AG09309 (cell line): ENCODE measurements at places on chromosomes 16 and 17.

DNA sequence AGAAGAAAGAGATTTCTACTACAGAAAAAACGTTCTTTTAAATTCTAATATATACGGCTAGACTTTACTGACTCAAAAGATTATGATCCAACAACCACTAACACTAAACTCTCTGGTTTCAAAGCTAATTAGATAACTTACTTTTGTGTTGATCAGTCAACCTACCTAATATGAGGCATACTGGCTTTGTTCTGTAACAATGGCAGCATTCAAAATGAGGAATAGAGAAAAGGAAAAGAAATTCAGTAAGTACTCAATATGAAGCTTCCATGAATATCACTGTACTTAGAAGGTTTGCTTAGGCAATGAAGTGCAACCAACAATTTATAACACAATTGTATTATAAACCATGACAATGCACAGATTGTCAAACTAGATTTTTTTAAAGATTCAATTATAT is 430.5 kb upstream of the PMFBP1 start:
- DNase-seq = no peak

GRCh38 chr16:25253322-25253721 is 4.3 kb downstream of the ZKSCAN2 start:
- no peak for DNase-seq

DNA sequence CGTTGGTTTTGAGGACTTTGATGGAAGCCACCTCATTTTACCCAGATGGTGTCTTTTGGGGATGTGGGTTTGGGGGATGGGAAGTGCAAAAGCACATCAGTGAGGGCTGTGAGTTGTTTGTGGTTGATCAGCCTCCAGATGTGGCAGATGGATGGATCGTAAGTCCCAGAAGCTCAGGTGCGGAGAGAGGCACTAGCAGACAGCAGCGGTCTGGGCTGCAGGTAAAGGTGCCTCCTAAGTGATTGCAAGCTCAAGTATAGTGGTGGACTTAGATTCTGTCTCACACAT is 18.0 kb downstream of the HS3ST3B1 start:
- DNase-seq = no peak

DNA sequence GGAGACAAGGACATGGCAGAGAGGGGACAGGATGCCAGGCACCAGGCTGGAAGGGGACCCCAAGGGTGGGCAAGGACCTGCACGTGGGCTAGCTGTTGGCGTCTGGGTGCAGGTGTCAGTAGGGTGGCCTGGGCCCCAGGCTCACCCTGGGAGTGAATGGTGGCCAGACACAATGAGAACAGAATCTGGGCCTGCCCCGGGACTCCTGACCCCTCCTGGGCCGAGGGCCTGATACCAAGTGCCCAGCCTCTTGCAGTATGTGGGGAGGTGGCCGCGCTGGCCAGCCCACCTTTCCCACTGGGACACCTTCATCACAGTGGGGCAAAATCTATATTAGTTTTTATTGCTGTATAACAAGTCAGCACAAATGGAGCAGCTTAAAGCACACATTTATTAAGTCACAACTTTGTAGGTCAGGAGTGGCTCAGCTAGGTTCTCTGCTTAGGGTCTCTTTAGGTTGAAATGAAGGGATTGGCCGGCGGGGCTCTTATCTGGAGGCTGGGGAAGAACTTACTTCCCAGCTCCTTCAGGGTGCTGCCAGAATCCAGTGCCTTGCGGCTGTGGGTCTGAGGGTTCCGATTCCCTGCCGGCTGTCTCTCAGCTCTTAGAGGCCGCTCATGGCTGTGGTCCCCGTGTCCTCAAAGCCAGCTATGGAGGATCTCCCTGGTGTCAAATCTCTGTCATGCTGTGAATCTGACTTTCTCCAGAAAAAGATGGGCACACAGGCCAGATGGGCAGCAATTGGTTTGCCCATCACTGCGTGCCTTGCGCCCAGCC is 3.6 kb downstream of the PRSS33 start:
- no peak for DNase-seq

DNA sequence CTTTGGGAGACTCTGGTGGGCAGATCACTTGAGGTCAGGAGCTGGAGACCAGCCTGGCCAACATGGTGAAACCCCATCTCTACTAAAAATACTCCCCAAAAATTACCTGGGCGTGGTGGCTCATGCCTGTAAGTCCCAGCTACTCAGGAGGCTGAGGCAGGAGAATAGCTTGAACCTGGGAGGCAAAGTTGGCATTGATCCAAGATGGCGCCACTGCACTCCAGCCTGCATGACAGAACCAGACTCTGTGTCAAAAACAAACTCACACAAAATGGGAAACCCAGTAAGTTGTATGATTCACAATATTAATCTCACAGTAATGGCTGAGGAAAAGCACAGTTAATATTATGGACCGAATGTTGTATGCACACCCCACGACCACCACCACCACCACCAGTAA is 24.3 kb downstream of the WSB1 start:
- DNase-seq = no peak

DNA sequence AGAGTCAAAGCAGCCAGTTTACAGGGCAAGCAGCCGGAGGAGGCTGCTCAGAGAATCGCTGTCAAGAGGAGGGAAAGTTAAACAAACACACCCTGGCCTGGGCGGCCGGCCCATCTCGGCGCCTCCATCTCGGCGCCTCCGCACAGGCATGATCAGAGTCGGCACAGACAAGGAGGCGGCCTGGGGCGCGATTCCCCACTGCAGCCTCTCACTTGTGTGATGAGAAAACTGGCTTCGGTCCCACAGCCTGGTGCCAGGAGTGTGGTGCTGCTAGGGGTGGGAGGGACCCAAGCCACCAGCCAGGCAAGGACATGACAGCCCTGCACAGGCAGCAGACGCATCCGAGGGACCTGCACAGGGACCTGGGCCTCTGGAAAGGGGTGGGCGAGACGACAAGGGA is 17.7 kb downstream of the SLC38A10 start:
- DNase-seq = no peak

DNA sequence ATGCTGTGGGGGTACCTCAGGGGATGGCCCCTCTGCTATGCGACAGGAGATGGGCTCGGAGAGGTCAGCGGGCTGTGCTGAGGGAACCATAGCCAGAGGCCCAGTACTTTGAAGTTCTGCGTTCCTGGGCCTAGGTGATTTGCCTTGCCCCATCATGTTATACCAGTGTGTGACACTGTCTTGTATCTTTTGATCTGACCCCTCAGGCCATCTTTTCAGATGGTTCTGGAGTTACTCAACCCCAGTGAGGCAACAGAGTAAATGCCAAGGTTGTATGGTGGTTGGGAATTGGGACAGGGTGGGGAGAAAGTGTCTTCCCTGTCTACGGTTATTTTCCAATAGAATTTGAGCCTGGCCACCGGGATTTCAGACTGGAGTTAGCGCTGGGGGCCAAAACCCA is 8.5 kb downstream of the MSI2 start:
- DNase-seq = no peak

- DNase-seq = peak; percentile 95
Observed at GRCh38 chr17:10114931-10115535, 83.4 kb downstream of the GAS7 start.

- no peak for DNase-seq
Observed at GRCh38 chr17:17774009-17774881, 62.5 kb downstream of the SREBF1 start.

GRCh38 chr17:47995241-47995935 is 24.5 kb downstream of the CDK5RAP3 start:
- DNase-seq = no peak

DNA sequence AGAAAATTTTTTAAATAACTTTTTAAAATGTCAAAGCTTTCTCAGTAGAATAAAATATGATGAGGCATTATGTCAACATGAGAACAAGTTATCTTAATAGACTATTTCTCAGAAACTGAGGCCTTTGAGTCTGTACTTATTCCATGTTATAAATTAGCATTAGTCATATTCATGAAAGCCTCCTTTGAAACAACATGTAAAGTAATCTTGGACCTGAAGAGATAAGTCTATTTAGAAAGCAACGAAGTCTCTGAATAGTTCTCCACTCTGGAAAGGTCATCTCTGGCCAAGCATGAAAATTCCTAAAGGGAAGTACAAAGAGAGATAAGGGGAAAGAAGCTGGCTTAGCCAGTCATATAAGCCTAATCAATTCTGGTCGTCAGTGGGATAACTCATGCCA is 150.8 kb downstream of the CYB561 start:
- DNase-seq = no peak

DNA sequence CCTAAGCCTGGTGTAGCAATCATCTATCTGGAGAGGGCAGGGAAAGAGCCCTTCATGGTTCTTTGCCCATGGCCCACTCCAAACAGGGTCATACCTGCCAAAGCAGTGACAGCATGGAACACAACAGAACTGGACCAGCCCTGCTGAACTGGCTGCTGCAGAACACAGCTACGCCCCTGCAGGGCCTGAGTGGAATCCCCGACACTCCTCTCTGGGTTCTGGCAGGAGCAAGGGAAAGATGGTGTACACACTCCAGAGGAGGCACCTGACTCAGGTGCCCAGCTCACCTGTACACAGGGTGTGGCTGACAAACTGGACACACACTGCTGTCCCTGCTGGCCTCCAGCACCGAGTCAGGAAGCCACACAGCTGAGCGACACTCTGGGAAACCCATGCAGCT is 19.8 kb downstream of the MIEF2 start:
- DNase-seq = no peak

- DNase-seq = no peak
Observed at GRCh38 chr17:43719578-43719977, 39.0 kb downstream of the SOST start.

GRCh38 chr17:33292201-33292980 is 704 bp downstream of the ASIC2 start:
- no peak for DNase-seq

DNA sequence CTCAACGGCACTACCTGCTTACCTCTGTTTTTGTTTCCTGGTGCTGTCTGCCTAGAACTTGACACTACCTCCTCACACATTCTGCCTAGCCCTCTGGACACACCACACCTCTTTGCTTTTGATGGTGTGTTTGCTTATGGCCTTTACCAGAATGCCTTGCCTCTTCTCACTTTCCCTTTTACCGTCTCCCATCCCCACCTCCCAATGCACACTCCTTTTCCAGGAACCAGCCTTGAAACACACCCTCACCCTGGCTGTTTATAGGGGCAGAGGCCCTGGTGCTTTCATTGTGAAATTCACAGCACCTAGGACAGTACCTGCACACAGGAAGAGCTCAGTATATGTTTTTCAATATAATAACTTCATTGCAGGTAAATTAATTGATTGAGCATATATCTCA is 56.2 kb downstream of the MAP2K6 start:
- DNase-seq = no peak

GRCh38 chr17:79937391-79938335 is 98.0 kb downstream of the TBC1D16 start:
- no peak for DNase-seq

GRCh38 chr16:73000020-73000906 is 47.7 kb downstream of the ZFHX3 start:
- no peak for DNase-seq

DNA sequence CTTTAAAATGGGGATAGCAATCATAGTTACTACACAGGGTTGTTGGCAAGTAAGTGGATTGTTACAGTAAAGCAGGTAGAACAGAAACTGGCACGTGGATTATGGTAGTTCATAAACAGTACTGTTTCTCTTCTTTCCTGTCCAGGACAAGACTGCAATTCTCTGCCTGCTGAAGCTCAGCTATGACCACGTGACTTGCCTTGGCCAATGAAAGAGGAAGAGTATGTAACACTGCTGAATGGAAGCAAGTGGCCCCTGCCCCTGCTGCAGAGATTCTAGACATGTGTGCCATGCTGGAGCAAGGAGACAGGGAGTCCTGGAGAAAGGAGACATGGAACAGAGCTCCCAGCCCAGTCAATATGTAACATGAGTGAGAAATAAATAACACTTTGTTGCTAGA is 66.6 kb upstream of the TOX3 start:
- DNase-seq = no peak

DNA sequence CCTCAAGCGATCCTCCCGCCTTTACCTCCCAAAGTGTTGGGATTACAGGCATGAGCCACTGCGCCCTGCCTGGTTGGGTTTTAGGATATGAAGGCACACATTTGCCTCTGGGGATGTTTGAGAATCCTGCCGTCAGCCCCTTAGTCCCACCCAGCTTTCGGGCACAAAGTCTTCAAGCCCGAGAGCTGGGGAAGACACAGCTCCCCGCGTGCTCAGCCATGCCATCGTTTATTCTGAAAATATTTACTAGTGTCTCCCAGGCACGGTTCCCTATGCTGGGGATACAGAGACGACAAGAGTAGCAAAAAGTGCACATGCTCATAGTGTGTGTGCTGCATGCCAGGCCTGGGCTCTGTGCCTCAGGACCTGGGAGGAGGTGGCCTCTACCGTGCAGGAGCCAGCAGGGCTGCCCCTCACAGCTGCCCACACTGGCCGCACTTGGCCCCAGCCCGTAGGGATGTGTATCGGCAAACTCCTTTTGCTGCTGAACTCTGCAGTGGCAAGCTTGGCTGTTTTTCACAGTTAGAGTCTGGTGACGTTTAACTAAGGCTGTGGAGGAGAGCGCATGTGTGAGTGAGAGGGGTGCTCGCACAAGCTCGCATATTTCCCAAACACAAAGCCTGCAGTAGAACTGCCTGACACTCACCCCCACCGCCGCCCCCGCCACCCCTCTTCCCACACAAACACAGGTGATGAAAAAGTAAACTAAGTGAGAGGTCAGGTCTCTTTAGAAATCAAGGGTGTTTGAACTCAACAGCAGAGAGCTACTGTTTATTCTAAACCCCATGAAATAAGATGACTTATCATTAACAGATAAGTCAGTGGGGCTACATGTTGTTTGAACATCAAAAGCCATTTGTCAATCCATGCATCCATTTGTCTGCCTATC is 266.4 kb downstream of the MRTFB start:
- DNase-seq = no peak

GRCh38 chr17:54891176-54891821 is 9.4 kb upstream of the TOM1L1 start:
- peak; percentile 23 for DNase-seq

GRCh38 chr16:5046914-5047313 is 13.2 kb upstream of the NAGPA start:
- DNase-seq = no peak

DNA sequence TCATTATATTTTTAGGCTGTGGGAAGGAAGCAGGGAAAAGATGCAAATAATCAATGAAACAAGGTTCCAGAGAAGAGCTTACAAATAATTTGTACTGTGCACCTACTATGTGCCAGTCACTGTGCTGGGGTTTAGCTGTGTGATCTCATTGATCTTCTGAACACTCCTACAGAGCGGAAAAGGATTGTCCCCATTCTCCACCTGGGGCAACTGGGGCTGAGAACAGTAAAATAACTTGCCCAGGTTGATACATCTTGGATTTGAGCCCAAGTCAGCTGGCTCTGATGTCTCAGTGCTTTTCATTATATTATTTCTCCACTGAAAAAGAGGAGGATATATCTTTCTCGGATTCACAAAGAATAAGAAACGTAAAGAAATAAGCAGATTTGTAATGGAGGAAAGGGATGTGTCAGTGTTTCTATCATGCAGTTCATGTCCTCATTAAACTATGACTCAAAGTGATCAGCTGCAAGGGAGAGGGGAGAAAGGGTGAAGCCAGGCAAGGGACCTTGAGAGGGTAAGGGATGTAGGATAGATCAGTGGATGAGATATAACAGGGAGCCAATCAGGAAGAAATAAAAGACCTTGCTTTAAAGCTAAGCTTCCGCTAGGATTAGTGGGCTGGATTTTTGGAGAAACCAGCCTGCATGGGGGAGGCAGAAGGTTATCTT is 143.6 kb upstream of the NOL11 start:
- no peak for DNase-seq
